Left ventricle myocardium inferior (tissue), 1 donor: ENCODE measurements at places on chromosomes 12 and 14.

DNA sequence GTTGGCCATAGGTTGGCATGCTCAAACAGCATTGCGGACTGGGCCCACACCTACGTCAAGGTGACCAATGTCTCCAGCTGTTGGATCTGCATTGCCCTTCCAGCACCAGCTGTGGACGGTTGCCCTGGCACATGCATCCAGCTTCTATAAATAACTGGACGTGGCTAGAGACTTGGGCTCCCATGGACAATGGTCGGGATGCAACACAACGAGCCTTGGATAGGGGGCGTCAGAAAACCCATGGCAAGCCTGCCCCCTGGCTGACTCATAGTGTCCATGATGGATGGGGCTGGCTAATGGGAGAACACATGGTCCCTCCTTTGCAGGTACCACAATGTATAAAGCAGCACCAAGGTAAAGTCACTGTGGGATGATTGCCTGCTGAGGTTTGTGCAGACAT is 331.6 kb upstream of the FAR2 start:
- no peak for DNase-seq

DNA sequence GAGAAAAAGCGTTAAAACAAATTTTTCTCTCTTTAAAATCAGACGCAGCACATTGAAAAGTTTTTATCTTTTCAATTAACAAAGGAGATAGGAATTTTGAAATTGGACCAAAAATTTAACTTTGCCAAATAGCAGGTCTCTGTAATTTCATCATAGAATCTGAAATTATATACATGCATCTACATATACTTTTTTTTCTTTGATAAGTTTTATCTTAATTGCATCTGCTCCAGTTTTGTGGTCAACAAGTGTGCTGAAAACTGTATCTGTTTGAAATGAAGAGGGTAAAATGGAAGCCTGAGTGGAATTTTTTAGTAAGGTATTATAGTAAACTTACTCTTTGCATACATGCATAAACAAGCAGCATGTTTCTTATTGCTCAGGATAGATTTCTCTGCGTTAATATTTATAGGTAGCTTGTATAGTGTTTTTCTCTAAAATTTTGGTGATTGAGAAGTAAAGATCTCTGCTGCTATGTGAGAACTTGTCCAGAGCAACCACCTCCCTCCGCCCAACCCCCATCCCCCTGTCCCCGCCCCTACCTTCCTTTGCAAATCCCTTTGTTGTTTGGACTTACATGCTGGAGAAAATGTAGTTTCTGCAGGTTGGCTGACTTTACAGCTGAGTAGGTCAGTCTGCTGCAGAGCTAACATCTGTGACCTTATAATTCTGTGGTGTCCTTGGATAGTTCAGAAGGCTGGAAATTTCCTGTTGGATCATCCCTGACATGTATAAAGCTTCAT is 64.6 kb downstream of the VRK1 start:
- DNase-seq: no peak

DNA sequence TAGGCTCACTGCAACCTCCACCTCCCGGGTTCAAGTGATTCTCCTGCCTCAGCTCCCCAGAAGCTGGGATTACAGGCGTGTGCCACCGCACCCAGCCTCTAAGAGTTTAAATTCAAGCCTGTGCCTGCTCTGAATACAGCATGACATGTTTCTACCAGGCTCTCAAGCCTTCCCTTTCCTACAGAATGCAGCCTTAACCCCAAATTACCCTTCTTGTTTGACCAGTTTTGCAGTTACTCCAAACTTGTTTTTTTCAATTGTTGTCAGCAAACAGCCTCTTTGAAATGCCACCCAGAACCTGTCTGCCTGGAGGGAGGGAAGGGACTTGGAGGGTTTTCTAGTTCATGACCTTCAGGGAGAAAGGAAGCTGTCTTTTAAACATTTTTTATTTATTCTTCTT is 15.4 kb downstream of the GLTP start:
- no peak for DNase-seq

DNA sequence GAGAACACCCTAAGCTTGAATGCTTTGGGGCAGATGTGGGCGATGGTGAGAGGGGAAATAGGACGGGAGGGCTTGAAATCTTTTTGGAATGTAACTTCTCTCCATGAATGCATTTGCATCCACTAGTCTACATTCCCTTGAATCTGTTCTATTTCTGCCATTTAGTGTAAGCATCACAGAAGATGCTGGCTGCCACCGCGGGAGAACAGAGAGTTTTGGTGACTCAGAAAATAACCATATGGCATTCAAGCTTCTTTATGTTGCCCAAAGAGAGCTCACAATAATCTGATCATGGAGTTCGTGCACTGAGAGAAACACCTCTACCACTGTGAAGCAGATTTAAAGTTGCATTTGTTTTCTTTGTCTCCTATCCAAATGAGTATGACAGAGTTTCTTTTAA is 52.6 kb upstream of the OTX2 start:
- no peak for DNase-seq

- no peak for DNase-seq
Observed at GRCh38 chr12:48074266-48074665, 31.6 kb downstream of the SENP1 start.

DNA sequence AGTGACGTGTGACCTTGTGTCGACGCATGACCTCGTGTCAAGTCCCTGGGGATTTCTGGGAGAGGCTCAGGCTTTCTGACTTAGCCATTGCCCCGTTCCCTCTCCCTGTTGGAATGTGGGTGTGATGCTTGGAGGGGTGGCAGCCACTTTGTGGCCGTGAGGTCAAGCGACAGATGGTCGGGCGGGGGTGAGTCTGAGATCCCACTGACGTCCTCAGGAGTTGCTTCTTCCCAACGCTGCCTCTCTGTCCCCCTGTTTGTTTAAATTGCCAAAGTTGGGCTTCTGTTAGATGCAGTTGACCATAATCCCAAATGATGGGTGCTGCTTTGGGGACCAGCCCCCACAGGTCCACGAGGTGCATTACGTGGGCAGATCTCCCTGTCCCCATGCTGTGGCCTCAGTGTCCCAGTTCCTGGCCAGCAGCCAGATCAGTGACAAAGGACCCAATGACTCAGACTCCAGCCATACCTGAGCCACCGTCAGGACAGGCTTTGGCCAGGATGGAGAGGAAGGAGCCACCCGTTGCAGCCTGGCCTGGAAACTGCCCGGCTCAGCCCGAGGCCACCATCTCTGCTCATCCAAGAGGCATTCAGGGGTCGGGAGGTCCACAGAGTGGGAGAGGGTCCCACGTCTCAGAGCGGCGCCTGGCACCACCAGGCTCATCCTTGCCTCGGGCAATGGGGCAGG is 34.4 kb upstream of the GALNT9 start:
- no peak for DNase-seq

DNA sequence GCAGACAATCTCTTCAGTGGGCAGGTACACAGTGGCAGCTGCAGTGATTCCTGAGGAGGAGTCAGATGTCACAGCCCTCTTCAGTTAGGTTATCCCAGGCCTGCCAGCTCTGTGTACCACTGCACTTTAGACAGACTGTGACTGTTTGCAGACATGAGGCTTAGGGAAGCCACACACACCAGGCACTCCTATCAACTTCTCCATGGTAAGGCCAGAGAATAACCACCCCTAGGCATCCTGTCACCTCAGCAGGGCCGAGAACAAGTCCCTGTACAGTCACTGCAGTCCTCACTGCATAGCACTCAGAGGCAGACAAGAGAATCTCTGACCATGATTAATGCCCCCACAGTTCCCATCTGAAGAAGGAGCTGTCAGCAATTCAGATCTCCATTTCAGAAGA is 296.5 kb downstream of the GALC start:
- no peak for DNase-seq

DNA sequence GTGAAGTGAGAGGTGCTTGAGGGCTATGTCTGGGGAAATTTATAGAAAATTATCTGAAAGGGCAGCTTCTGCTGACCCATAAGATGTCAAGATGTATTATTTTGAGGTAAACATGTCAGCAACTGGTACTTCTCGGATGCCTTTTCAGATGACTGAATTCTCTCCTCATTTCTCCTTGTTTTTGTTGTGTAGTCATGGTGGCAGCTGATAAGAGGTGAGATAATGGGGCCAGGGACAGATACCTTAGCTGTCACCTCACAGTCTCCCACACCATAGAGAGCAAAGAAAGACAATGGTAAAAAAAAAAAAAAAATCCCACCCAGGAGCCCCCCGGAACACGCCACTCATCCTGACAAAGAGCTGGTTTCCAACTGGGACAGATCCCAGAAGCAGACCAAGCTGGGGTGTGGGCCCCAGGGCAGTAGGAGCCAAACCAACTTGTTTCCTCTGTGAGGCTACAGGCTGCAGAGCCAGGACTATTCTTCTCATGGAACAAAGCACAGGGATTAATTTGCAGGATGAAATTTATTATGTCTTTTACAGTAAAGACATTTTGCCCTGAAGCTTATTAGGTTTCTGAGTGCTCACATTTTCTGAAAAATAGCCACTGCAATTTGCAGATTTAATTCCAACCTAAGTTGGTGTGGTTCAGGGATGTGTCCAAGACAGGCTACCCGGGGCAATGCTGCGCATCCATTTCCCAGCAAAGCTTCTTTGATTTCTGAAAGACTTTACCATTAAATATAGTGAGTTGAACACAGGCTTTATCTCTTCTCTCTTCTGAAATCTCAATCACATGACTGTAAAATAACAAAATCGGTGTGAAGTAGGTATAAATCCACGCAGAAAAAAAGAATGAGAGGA is 52.2 kb downstream of the NDUFA12 start:
- DNase-seq: no peak

DNA sequence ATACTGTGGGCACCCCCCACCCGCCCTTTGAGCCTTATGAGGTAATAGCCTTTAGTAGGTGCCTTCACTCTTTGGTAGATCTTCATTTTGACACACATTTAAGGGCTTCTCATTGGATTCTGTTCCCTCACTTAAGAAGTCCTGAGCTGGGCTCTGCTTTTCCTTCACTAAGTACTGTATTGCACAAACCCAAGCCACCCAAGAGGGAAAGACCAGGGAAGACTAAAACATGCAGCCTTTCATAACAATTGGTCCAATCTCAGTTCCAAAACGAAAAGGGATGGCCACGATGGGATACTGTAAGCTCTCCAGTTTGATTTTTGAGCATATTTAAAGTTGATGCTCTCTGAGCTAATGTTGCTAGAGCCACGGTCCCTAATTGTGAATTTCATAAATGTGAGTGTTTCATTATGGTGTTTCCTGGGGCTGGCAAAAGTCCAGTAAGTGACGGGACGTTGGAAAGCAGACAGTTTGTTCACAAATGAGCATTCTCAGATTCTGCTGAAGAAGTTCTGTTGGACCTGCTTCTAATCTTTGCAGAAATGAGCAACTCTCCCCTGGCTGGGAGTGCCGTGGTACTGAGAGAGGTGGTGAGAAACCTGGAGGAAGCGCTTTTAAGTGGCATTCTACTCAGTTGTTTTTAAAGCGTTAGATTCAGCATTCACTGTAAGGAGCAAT is 9.4 kb downstream of the SSPN start:
- peak; percentile 36 for DNase-seq

DNA sequence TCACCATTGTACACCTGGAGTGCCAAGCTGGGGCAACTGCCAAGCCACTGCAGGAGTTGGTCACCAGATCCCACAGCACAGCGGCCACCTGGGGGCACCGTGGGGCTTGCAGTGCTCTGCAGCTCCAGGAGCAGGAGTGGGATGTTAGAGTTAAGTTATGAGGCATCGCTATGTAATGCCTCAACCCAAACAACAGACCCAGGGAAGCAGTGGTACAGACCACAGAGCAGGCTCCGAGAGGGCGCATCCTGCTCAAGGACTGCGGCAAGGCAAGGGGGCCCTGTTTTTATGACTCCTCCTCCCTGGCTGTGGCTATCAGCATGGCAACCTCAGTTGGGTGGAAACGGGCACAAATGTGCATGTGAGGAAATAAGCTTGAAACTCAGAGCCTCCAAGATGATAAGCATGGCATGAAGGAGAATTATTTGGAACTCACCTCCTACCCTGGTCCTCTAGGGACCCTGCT is 63.1 kb downstream of the ARL6IP4 start:
- peak; percentile 83 for DNase-seq

- DNase-seq: no peak
Observed at GRCh38 chr12:15525441-15525840, 203.1 kb downstream of the PTPRO start.

GRCh38 chr12:16604596-16605252 is 1.2 kb downstream of the LMO3 start:
- no peak for DNase-seq

- DNase-seq: no peak
Observed at GRCh38 chr14:102822311-102822863, 45.1 kb downstream of the TRAF3 start.

GRCh38 chr12:52063082-52063924 is 6.5 kb upstream of the ATG101 start:
- DNase-seq: peak; percentile 68

DNA sequence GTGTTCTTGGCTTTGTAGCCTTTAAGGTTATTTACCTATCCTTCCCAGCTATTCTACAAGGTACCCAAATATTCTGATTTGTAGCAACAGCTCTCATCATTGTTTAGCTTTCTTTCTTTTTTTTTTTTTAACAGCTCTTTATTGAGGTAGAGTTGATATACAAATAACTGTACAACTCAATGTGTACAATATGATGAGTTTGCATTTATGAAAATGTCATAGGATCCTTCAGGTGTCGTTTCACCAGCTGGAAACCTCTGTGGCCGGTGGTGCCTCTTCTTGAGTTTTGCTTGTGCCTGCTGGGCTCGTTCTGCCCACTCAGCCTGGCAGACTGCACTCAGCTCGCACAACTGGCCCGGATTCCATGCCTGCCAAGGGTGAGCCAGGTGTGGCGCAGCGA is 26.9 kb upstream of the TBPL2 start:
- DNase-seq: no peak

GRCh38 chr12:52600475-52600874 is 788 bp downstream of the KRT72 start:
- DNase-seq: no peak

DNA sequence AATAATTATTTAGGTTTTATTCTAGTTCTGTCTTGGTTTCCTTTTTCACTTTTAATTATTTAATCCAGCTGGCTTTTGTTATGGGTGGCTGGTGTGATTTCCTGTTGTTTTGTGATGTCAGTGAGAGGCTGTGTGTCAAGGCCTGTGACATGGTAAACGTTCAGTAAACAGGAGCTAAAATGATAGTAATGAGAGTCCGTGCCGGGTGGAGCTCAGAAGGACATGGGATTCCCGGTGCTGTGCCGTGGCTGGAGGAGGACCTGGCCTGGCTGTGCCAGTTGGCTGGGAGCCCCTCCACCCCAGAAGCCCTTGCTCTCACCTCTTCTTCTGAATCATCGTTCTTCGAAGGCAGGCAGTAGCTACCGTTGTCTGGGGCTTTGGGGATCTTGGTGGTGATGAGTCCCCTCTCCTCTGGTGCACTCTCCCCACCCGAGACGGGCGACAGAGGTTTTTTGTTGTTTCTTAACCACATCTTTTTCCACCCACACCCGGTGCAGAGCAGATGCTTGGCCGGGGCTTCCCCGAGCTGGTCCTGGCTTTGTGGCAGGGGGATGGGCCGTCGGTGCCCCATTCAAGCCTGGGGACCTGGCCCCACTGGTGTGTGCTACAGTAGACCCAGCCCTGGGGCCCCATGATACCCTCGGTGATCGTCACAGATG is 29.1 kb downstream of the SH2B3 start:
- DNase-seq: peak; percentile 76
